ENCODE measurements at places on chromosomes 3 and 15.
A peak's percentile ranks its signal among the peaks of the same experiment; 100 is the strongest.

- no peak for DNase-seq
Measured at GRCh38 chr3:45666757-45667431, 22.3 kb upstream of the SACM1L start.

- DNase-seq, result peak; percentile 45
Measured at GRCh38 chr15:82312586-82313349, 36.5 kb downstream of the GOLGA6L10 start.

DNA sequence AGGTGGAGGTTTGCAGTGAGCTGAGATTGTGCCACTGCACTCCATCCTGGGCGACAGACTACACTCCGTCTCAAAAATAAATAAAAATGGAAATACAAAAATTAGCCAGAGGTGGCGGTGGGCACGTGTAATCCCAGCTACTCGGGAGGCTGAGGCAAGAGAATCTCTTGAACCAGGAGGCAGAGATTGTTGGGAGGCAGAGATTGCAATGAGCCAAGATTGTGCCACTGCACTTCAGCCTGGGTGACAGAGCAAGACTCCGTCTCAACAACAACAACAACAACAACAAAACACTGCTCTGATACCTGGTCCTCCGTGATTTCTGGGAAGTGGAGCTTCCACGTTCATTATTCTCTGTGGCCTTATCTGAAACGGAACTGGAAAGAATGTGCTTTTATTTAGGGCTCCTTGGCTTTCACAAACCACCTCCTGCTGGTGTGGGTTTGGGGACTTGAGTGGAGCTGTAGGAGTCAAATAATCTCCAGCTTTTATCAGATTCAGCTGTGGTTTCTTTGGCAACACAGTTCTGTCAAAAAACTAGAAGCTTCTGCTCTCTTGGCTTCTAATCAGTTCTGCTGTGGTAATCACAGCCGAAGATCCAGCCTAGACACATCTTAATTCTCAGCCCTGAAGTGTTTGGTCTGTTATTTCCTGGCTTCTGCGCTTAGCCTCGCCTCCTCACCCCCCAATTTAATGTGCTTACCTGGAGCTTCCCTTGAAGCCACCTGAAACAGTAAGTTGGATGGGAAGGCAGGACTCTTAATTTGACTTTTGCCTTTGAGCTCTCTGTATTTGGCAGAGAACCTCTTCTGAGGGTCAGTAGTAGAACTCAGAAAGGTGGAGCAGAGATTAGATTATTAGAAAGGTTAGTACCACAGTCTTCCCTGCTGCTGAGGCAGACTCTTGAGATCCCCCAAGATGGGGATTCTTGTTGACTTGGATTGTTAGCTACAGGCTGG is 21.4 kb downstream of the IRAK2 start:
- DNase-seq, result no peak

- DNase-seq, result no peak
Measured at GRCh38 chr15:90042356-90042755, 41.2 kb downstream of the ZNF710 start.

DNA sequence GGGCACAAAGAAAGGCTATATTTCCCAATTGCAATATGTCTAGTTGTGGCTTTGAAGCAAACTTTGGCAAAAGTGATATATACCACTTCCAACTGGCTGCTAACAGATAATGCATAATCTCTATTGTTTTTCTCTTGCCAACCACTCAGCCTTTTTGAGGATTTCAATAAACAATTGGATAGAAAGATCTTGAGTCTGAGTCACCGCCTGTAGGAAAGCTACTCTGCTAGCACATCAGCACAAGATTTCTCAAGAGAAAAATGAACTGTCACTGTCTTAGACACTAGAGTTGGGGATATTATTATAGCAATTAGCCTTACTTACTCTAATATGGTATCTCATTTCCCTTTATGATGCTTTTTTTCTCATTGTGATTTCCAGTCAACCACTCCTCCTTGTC is 119.7 kb downstream of the SST start:
- no peak for DNase-seq

- DNase-seq, result no peak
Measured at GRCh38 chr3:61808999-61809398, 247.6 kb downstream of the PTPRG start.

All from HTR-8/SVneo (cell line).